Epithelial cell of umbilical artery (primary cell): ENCODE measurements at places on chromosomes 12 and 14. TPM values are rescaled to one million over a fixed set of nuclear protein-coding genes. Genes with fewer than 3 reads are reported as not detected.

The TAS2R9 gene
- total RNA-seq: 0.32 TPM in 1 of 2 replicates, not detected in the other

The PLEKHG7 gene
- total RNA-seq: not detected in 2 replicates

The TMTC1 gene
- total RNA-seq: 2.6 and 16.7 TPM in 2 replicates

The VPS33A gene
- 16.2 and 24.8 TPM in 2 replicates for total RNA-seq

The AMHR2 gene
- total RNA-seq: not detected in 2 replicates

The CLEC7A gene
- total RNA-seq: 0.46 TPM in 1 of 2 replicates, not detected in the other
